ENCODE measurements at places on chromosomes 6 and 20.

GRCh38 chr6:64672131-64672530, 1034.9 kb downstream of the EYS start:
- no peak for DNase-seq

- DNase-seq: no peak
Observed at GRCh38 chr6:121330516-121330915, 3.8 kb downstream of the TBC1D32 start.

DNA sequence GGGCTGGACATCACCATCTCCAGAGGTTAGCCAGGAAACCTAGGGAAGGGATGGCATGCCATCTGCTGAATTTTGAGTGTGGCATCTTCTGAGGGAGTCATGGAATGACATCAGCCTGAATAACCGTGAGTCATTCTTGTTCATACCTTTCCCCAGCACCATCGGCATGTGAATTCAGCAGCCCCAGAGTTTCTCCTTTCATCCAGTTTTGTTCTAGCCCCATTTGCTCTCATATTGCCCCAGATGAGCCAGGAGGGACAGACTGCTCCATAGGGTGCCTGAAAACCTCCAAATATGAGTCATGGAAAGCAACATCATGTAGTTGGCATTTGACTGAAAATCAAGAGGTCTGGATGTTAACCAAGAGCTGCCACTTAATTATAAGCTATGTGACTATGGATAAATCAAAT, 219.2 kb upstream of the SGK1 start:
- DNase-seq: no peak

DNA sequence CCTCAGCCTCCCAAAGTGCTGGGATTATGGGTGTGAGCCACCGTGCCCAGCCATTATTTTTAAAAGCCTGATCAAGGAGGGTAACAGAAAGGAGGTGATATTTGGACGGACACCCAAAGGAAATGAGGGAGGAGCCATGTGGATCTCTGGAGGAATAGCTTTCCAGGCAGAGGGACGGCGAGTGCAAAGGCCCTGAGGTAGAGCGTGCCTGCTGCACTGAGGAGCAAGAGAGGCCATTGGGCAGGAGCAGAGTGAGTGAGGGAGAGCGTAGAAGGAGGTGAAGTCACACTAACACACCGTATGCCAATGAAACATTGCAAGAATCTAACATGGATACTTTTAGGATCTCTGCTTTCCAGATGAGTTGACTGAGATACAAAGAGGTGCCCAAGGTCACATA, 58.9 kb upstream of the ZNFX1 start:
- no peak for DNase-seq

DNA sequence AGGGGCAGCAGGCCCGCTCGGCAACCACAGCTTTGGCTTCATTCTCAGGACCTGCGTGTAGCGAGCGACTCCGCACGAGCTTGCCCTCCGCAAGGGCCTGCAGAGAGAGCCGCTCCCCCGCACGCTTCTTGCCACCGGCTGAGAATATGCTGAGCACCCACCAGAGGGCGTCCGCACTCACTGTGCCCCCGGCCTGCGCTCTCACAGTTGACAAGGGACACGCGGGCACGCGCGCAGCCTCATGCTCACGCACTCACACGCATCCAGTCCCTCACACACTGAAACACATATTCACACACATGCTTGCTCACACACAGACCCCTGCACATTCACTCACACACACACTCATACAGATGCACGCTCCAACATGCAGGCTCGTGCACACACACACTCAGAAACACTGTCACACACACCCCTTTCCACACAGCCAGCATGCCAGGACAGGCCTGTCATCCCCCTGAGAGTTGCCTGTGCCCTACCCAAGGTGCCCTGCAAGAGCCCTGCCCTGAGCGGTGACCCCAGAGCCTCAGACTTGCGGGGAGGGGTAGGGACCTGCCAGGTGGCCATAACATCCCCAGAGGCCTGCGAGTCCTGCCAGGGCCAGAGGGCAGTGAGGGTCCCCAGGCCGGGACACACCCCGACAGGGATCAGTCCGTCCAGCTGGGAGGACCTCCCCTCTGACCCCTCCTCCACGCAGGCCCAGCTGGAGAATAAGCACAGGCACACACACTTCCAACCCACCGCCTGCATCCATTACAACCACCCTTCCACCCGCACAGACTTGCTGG, 174.1 kb downstream of the BMP7 start:
- no peak for DNase-seq

GRCh38 chr6:16240589-16241320, 2.4 kb downstream of the GMPR start:
- DNase-seq: no peak

GRCh38 chr6:107822176-107823046, 1.7 kb downstream of the SCML4 start:
- no peak for DNase-seq

GRCh38 chr6:134902074-134902861, 47.6 kb downstream of the ALDH8A1 start:
- no peak for DNase-seq

DNA sequence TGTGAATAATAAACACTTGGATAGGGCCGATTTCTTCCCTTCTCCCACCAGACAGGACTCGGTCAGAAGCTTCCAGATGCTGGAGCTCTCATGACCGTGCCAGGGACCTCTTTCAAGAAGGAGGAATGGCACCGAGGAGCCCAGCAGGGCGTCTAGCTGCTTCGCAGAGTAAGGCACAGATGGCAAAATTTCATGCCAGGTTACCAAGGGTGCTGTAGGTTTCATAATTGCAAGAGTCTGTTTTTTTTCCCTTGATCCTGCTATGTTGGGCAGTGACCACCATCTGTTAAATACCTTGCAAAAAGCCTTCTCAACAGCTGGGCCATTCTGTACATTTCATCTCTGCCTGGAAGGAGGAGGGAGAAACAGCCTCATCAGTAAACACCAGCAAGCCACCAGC, 111.8 kb downstream of the EDN3 start:
- DNase-seq: no peak

GRCh38 chr6:40545954-40546353, 41.2 kb downstream of the LRFN2 start:
- no peak for DNase-seq

DNA sequence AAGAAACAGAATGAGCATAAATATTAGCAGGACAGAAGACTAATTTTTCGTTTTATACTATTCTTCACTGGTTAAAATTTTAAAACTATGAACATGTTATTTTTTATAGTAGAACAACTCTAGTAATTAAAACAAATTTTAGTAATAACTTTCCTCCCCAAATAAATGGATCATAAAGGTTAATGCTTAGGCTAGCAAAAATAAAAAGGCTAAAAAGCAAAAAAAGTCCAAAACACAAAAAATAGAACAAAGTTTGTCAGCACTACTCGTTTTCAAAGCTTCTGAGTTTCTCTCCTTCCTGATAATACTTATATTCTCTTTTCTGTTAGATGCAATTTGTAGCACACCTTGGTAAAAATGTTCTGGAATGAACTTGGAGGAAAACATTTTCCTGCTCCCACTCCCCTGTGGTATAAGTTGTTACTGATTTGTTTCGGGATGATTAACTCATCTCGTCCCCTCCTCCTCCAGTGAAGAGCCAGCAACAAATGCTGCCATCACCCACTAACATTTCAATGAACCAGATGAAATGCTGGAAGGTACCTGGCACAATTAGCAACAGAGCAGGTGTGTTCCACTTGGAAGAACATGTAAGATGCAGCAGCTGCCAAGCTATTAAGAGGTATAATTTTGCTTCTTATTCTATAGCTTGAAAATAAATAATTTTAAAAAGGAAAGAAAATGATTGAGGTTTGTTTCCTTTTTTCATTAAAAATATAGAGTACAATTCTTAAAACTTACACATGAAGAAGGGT, 130.5 kb downstream of the MYB start:
- DNase-seq: no peak

DNA sequence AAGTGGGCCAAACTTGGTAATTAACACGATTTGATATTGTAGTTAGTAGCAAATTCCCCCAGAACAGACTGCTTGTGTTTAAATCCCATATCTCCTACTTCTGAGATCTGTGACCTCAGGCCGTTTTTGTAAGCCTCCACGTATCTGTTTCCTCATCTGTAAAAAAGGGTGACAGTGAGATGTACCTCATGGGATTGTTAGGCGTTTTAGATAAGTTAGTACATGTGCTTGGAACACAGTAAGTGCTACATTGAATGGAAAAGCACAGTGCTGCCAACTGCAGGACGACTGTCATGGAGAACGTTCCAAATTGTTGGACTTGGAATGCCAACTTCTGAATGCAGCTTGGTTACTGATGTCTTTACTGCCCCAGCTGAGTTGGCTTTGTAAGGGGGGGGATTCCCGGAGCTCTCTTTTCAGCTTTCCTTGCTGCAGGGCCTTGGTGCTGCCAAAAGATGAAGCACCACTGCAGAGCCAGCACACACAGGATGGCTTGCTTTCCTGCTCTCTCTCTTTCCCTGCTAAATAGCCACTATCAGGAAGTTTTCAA, 108.6 kb downstream of the OPN5 start:
- no peak for DNase-seq

DNA sequence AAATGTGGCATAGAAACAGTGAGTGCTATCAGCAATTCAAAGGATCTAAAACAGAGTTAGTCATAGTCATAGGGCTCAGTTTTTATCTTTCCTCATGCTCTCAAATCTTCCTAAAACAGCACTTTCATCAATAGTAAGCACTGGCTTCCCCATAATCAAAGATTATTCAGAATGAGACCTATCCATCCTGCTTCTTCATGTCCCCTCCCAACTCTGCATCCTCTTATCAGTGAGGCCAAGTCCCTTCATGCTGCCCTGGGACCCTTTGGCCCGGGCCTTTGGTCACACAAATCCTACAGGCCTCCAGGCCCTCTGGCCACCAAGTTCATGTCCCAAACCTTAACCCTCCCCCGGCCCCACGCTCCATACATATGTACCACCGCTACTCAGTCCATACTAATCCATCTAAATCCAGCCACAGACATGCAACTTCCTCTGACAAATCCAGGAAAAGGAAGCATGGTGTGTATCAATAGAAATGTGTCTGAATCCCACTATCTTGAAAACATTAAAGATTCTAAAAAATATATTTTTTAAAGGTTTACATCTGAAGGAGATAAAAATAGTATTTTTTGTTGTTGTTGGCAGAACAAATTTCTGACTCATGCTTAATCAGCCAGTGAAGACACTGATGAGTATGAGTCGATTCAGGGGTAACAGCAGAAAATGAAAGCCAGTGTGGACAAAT, 143.5 kb downstream of the PDE7B start:
- no peak for DNase-seq

DNA sequence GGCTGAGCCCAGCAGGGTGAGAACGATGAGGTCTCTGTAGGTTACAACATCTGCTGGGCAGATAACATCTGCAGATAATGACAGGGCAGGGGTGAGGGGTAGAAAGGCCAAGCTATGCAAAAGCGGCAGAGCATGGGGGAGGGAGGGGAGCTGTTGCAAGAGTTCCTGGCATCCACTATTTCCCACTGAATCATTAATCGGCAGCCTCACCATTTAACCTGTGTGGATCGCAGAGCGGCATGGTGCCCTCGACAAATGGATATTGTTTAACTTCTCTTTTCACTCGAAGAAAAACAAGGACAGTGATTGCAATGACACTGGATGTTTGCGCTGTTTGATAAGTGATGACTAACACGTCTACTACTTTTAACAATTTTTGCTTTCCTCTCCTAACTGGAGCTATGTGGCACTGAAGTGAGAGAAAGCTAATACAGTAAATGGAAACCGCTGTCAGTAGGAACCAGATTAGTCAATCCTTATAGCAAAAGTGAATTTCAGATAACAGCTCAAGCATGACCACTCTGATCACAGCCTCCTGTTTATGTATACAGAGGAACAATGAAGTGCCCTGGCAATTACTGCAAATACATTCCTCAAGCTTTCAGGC, 381.5 kb downstream of the TFAP2A start:
- no peak for DNase-seq

GRCh38 chr20:40538131-40538530, 150.9 kb downstream of the MAFB start:
- DNase-seq: no peak

DNA sequence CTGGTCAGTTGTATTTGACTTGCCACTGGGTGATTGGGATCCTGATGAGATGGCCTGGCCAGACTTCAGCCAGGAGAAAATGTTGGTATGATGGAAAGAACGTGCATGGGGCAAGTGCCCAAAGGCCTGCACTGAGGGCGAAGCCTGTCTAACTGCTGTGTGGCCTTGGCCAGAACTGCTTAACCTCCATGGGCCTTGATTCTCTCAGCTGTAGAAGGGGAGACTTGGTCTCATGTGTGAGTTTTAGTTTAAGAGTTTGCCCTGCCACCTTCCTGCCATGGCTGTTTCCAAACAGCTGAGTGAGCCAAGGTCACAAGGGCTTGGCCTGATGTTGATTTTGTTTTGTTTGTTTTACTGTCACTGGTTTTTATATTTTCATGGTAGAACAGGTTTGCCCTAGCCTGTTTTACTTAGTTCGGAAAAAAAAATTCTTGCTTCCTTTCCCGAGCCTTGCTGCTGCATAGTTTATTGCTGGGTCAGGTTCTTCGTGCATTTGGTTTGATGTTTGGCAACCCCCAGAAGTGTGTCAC, 35.3 kb downstream of the DSTN start:
- no peak for DNase-seq

- DNase-seq: no peak
Observed at GRCh38 chr6:167442245-167442644, 117.4 kb downstream of the TTLL2 start.

DNA sequence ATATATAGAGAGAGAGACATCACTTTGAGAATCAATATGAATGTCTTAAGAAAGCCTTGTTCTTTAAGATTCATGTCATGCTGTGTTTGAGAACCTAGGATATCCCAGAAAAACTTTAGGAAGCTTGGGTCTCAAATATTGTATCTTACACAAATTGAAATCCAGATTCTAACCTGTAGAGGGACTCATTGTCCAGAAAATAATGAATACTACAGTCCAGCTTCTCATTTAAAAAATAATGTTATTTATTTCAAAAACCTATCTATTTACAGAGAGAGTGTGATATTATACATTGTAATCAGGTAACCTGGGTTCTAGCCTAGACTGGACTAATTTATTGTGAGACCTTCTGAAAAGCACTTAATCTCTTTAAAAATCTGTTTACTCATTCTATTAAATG, 4.2 kb downstream of the RFX6 start:
- no peak for DNase-seq
